Subcutaneous preadipocyte (primary cell): ENCODE measurements at places on chromosomes 16 and 17. TPM values are rescaled to one million over a fixed set of nuclear protein-coding genes. Genes with fewer than 3 reads are reported as not detected.

Gene DPEP2NB
- total RNA-seq, result not detected in 2 replicates

Gene CSF3
- total RNA-seq, result 2.9 and 10.2 TPM in 2 replicates

Gene PRM1
- total RNA-seq, result not detected in 2 replicates

Gene HASPIN
- 8.5 and 13.1 TPM in 2 replicates for total RNA-seq

Gene SPN
- total RNA-seq, result not detected in 2 replicates

Gene FAM171A2
- total RNA-seq, result 0.73 and 0.98 TPM in 2 replicates

Gene LRRC37A2
- total RNA-seq, result 2.6 and 7.4 TPM in 2 replicates

Gene IRX3
- total RNA-seq, result 2.2 and 5.1 TPM in 2 replicates

Gene GRAPL
- not detected in 2 replicates for total RNA-seq

Gene GDPD1
- total RNA-seq, result 0.37 and 0.59 TPM in 2 replicates

Gene KCNH4
- total RNA-seq, result not detected in 2 replicates

Gene INCA1
- total RNA-seq, result 0.37 TPM in 1 of 2 replicates, not detected in the other

Gene SEPTIN12
- total RNA-seq, result not detected in 2 replicates

Gene DOC2A
- 0.20 and 0.37 TPM in 2 replicates for total RNA-seq
